ENCODE measurements at places on chromosomes 12 and 14.

DNA sequence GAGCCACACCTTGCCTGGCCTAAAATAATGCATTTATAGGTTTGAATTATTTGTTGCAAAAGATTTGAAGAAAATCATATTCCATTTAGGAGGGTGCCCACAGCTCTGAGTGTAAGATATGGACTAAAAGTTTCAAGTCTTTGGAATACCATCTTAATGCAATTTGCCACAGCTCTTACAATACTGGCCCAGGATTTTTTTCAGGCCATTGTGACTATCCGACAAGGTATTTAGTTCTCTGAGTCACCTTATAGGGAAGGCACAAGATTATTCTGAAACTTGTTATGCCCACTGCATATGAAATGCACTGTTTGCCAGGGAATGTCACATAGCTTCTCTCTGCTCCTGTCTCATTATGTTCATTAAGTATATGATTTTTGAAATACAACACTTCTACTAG, 29.6 kb upstream of the SLC6A13 start:
- DNase-seq = no peak

DNA sequence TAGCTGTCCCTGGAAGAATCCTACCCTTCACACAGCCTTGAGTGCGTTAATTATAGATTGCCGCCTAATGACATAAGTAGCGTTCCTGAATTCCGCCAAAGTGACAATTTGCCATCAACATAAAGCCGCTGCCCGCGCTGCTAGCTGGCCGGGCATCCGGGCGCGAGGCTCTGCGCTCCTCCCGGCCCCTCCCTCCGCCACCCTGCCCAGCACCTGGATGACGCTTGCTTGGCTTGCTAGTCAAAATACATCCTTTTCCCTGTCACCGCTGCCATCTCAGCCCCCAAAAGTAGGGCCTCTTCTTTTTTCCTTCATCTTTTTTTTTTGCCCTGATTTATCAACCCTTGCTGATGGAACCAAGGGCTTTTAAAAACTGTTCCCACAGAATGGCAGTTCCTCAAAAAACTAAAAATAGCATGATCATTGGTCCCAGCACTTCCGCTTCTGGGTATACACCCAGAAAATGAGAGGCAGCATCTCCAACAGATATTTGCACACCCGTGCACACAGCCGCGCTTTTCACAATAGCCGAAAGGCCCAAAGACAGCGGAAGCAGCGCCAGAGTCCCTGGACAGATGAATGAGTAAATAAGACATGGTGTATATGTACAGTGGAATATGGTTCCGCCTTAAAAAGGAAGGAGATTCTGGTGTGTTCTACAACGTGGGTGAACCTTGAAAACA, 235.2 kb downstream of the BCL11B start:
- DNase-seq = no peak

- DNase-seq = no peak
These were observed 78.8 kb upstream of the EVL start for GRCh38 chr14:99986396-99986795.

- DNase-seq = no peak
These were observed 98.7 kb downstream of the BBS10 start for GRCh38 chr12:76249501-76249900.

Data from stimulated activated CD4-positive, alpha-beta T cell treated with anti-CD3 and anti-CD28 coated beads, Interleukin-1b, Interleukin-23, amount 100 ng/mL, for 1 hour (primary cell).